ENCODE measurements at places on chromosomes 2 and 18.

DNA sequence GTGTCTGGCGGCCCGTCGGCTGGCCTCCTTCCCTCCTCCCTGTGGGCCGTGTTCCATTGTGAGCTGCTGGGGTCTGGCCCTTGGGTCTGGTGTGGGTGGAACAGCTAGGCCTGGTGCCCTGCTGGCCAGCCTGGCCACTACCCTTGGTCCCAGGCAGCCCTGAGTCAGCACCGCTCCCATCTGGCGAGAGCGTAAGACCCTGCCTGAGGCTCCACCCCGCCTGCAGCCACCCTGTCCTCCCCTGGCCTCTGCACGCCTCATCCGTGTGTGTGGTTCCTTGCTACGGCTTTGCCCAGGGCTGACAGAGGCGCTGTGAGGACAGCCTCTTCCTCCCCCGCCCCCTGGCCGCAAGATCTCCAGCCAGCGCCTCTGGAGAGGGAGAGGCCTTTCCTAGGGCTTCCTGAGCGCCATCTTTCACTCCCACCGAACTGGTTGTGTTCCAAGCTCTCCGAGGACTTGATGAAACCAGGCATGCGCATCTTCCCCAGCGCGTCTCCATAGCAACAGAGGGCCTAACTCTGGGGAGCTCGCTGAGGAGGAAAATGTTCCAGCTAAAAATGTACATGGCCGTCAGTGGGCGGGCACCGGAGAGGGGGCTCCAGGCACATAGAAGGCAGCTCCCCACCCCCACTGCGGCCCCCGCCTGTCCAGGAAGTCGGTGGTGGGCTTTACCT is 83.0 kb downstream of the STPG4 start:
- no peak for DNase-seq

DNA sequence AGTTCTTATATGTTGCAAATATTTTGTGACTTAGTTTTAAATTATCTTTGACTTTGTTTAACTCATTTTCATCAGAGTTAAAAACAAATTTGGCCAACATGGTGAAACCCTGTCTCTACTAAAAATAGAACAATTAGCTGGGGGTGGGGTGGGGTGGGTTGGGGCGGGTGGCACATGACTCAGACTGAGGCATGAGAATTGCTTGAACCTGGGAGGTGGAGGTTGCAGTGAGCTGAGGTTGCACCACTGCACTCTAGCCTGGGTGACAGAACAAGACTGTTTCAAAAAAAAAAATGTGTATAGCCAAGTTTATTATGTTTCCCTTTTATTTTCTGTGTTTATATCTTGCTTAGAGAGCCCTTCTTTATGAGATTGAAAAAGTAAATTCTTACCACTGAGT is 14.2 kb upstream of the LIPG start:
- DNase-seq: no peak

- no peak for DNase-seq
Observed at GRCh38 chr2:96233880-96234316, 25.3 kb upstream of the STARD7 start.

DNA sequence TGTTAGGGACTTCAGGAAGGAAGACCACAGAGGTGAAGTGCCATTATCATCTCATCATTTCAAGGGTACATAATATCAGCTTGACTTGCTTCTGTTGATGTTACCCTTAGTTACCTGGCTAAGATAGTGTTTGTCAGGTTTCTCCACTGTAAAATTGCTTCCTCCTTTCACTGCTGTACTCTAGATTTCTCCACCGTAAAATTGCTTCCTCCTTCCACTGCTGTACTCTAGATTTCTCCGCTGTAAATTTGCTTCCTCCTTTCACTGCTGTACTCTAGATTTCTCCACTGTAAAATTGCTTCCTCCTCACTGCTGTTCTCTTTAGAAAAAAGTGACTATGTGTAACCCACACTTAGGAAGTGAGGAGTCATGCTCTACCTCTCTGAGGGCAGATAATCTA is 1460.3 kb downstream of the SUCLG1 start:
- DNase-seq: no peak

DNA sequence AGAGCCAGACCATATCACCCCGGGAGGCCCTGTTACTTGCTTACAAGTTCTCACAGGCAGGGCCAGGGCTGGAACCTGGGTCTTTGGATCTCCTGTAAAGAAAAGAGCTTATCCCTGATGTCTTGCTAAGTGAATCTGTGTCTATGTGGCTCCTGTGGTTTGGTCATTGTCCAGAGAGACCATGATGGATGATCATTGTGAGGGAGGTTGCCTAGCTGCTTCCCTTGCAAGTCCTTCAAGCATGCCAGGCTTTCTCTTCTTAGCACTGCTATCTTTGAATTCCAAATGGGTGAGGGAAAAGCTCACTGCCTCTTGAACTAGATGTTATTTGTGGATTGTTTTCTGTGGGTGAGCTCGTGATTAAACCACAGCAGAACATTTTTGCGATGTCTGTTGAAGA is 151.6 kb downstream of the FSHR start:
- no peak for DNase-seq

Data from activated naive CD8-positive, alpha-beta T cell treated with anti-CD3 and anti-CD28 coated beads for 36 hours (primary cell).